HS-27A (cell line): ENCODE measurements at places on chromosomes 2 and 18.

DNA sequence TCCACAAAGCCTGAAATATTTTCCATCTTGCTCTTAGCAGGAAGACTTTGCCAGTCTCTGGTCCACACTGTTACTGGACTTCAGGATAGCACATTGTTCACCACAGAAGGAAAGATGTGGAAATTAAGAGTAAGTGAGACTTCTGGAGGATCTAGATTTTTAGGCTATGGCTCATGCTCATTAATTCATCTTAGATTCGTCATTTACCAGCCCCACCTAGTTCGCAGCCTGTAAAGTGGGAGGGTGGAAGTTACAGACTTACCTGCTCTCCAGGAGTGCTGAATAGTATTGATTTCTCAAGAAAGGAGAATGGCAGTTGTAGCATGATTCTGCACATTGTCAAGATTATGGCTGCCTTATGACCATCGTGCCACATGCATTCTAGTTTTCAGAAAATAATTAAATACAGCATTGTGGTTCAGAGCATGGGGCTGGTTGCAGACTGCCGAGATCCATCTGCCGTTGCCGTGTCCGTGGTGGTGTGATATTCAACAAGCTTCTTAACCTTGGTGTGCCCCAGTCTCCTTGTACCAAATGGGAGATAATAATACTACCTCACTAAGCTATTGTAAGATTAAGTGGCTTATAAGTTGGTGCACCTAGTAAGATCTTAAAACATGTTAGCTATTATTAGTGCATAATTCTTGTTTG, 56.8 kb downstream of the RNF144A start:
- no peak for DNase-seq

DNA sequence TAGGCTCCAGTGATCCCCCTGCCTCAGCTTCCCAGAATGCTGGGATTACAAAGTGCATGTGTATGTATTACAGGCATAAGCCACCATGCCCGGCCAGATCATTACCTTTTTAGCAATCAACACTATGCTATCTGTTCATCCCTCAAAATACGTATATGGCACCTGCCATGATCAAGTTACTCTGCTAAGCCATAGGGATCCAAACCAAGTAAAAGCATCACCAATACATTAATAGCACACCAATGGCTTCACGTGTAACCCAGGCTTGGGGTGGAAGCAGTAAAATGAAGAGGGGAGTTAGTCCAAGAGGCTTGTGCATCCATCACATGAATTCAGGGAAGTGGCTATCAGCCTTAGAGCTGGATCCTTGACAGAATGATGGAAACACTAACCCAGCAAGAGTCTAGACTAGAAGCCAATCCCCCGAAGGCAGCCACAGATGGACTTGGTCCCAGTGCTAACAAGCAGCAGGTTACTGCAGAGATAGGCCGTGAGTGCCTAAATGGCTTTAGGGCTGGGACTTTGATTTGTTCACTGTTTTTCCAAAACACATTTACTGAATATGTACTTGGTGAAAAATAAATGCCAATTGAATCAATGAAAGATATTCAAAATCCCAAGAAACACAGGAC, 11.3 kb downstream of the HDLBP start:
- no peak for DNase-seq

DNA sequence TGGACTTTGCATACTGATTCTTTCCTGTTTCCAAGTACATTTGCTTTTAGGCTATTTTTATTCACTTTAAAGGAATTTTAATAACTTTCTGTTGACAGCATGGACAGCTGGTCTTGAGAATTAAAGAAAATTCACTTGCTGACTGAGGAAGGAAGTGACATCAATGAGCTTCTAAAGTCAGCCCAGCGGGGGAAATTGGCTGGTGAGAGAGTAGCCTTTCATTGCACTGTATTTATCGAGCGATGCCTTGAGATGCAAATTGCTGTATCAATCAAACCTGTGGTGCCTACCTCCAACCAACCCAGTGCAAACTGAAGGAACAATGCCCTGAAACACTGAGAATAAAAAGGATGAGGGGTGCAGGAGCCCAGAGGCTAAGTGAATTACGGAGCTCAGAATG, 91.4 kb upstream of the AQP4 start:
- no peak for DNase-seq

DNA sequence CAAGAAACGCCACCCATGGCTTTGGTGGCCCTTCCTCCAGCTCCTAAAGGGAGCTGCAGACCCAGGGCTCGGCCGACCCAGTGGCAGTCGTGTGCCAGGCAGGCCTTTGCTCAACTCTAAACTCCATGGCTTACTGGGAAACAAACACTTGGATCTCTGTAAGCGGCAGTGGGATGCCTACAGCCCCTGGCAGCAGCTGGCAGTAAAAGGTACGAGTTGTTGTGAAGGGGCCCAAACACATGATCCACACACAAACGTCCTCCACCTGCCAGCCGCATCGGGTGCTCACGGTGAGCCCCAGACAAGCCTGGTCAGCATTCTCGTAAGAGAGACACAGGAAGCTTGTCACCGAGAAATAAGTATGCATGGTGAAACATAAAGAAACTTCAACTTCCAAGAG, 214.9 kb downstream of the MGAT5 start:
- DNase-seq: no peak

- no peak for DNase-seq
Measured at GRCh38 chr2:136012315-136012714, 26.9 kb upstream of the DARS1 start.

DNA sequence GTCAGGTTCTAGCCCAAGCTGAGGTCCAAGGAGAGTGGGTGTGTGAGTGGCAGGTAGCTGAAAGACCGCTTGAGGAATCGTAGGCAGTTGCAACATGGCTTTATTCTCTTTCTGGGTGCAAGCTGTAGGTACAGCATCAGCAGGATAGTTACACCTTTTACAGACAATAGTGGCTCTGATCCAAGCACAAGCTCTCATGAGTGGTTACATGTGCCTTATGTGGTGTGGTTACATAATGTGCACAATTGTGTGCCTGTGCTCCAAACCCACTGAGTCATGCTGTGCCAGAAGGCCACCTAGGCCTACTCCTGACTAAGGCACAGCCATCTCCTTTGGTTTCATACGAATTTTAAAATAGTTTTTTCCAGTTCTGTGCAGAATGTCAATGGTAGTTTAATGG, 227.6 kb downstream of the SATB2 start:
- no peak for DNase-seq

DNA sequence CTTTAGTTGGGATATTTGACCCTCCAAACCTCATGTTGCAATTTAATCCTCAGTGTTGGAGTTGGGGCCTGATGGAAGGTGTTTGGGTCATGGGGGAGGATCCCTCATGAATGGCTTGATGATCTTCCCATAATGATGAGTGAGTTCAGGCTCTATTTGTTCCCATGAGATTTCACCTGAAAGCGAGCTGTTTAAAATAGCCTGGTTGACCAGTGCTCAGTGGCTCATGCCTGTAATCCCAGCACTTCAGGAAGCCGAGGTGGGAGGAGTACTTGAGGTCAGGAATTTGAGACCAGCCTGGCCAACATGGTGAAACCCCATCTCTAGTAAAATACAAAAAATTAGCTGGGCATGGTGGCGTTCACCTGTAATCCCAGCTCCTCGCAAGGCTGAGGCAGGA, 14.9 kb upstream of the PSME4 start:
- no peak for DNase-seq

- DNase-seq: no peak
Measured at GRCh38 chr2:46385786-46386577, 88.8 kb downstream of the EPAS1 start.

DNA sequence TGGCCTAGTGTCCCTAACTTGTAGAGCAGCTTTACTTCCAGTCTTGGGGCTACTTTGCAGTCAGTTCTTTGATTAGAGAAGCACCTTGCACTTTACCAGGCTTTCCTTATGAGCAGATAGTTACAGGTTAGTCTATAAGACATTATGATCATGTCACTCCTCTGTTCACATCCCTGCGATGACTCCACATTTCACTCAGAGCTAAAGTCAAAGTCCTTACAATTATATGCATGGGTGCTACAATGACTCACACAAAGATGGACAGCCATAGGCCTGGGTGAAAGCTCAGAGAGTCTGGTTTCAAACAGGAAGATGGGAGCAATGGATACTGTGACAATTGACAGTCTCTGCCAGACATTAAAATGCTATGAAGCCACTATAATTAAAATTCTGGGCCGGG, 27.1 kb upstream of the SSB start:
- DNase-seq: no peak

GRCh38 chr2:207238831-207239701, 73.3 kb upstream of the KLF7 start:
- peak; percentile 90 for DNase-seq

DNA sequence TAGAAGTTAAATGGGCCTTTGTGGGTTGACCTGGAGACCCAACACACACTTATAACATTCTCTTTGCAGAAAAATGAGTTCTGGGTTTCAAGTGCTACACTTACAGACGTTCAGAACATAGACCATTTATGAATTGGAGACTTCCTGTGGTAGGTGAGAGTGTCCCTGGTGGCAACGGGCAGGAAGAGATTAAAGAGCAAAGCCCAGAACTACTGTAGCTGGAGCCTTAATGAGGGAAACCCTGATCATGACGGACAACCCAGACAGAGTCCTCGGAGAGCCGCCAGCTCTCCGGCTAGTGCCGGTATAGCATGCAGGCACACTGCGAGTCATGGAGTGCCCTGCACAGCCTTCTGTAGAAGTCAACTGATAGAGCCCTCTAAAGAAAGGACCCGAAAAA, 44.5 kb upstream of the RMDN2 start:
- DNase-seq: no peak

- no peak for DNase-seq
Measured at GRCh38 chr2:165691615-165692014, 102.4 kb downstream of the GALNT3 start.

DNA sequence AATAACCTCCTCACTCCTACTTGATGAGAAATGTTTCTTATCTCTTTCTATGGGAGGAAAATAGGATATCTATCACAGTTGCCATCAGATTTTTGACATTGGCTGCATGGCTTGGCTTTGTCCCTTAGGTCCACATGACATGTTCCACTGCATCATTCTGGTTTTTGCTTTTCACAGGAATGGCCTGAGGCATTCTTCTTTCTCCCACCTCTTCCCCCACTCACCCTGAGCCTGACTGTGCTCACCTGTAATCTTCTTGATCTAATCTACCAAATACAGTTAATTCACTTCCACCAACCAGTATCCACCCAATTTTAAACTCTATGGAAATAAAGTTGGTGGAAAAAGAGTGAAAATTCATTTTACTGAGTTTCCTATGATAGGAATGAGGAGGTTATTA, 763.5 kb upstream of the CELF4 start:
- no peak for DNase-seq

DNA sequence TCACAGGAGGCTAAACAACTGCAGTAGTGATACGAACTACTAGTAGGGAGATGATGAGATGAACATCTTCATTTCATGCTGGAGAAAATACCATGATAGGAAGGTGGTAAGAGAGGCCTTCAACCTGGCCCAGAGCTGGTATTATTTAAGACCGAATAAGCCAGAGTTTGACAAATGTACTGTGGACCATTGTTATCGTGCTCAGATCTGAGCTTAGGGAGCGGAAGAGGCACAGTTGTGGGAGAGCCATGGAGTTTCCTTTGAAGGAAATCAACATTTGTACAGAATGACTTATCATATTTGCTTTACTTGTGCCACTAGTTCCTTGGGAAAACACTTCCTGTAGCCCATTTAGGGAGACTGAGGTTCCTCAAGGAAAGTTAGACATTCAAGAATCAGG, 260.6 kb upstream of the TNP1 start:
- no peak for DNase-seq

DNA sequence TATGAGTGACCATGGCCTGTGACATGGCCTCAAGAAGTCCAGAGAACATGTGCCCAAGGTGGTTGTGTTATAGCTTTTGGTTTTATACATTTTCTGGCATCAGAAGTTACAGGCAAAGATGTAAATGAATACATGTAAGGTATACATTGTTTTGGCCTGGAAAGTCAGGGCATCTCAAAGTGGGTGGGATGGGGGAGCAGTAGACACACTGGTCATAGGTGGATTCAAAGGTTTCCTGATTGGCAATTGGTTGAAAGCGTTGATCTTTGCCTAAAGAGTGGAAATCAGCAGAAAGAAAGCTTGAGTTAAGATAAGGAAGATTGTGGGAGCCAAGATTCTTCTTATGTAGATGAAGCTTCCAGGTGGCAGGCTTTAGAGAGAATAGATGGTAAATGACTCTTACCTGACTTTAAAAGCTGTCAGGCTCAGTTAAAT, 62.1 kb upstream of the DYNAP start:
- no peak for DNase-seq

DNA sequence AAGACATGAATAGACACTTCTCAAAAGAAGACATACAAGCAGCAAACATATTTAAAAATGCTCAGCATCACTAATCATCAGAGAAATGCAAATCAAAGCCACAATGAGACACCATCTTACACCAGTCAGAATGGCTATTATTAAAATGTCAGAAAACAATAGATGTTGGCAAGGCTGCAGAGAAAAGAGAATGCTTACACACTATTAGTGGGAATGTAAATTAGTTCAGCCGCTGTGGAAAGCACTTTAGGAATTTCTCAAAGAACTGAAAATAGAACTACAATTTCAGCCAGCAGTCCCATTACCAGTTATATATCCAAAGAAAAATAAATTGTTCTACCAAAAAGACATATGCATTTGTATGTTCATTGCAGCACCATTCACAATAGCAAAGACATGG, 61.7 kb downstream of the STRADB start:
- DNase-seq: no peak

GRCh38 chr2:230814616-230815015, 50.1 kb upstream of the ITM2C start:
- DNase-seq: no peak

GRCh38 chr2:10062931-10063365, 17.3 kb downstream of the CYS1 start:
- DNase-seq: no peak

GRCh38 chr2:218722876-218723785, 12.5 kb downstream of the TTLL4 start:
- DNase-seq: no peak

DNA sequence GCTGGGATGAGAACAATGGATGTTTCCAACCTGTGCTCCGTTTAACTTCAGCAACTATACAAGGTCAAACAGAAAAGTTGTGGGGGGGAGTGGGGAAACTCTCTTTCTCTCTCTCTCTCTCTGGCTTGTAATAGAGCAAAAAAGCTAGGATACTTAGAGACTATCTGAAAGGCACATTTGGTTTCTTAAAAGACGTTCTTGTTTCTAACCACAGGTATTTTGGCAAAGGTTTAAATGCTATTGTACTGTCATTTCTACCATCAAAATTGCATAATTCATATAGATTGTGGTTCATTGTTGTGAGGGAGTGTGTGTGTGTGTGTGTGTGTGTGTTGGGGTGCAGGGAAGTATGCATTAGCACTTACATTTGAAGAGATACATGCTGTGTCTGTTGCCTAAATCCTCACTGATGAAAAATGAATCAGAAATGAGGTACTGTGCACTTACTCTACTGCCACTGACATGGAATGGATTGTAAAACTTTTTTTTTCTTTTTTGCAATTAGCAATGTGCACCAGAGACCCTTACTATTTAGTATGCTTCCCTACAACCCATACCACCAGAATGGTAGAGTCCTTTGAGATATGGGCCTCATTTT, 841.0 kb upstream of the PIK3C3 start:
- DNase-seq: no peak

GRCh38 chr2:1088192-1088860, 137.7 kb downstream of the SNTG2 start:
- DNase-seq: no peak

GRCh38 chr2:229660951-229661350, 53.4 kb downstream of the DNER start:
- DNase-seq: no peak
